ENCODE measurements at places on chromosomes 6 and 20.

GRCh38 chr6:134740027-134740373 is 209.9 kb downstream of the ALDH8A1 start:
- no peak for DNase-seq

- DNase-seq = peak; percentile 61
Observed at GRCh38 chr6:127023001-127023778, 95.3 kb upstream of the RSPO3 start.

- DNase-seq = no peak
Observed at GRCh38 chr6:30572148-30572547, 906 bp downstream of the ABCF1 start.

DNA sequence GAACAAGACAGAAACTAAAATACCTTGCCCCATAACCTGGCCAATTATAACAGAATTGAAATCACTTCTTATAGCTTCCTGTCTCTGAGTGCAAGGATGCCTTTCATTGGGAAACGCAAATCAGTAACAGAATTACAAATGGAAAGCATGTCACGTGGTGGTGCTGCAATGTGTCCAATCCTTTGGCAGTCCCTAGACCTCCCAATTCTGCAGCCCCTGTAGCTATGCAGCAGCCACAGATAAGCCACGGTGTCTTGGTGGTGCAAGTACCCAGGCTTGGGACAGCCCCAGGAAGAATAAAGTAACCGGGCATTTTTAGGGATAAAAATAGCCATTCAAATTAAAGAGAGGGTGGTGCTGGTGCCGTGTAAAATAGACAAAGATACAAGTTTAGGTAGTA is 134.6 kb upstream of the CCN2 start:
- no peak for DNase-seq

DNA sequence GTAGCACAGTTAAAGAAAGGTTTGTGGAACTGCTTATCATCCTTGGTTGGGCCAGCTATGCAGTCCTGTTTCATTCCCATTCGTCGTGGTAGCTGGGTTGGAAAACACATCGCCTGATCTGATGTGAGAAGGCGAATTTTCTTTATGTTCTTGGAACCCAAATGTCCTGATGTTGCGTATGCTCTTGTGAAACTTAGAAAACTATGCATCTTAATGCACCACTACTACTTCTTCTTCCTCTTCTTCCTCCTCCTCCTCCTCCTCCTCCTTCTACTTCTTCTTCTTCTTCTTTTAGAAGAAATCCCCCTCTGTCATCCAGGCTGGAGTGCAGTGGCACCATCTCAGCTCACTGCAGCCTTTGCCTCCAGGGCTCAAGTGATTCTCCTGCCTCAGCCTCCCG is 381.6 kb downstream of the UTRN start:
- DNase-seq = no peak

GRCh38 chr20:22687676-22688349 is 103.4 kb upstream of the FOXA2 start:
- DNase-seq = no peak

DNA sequence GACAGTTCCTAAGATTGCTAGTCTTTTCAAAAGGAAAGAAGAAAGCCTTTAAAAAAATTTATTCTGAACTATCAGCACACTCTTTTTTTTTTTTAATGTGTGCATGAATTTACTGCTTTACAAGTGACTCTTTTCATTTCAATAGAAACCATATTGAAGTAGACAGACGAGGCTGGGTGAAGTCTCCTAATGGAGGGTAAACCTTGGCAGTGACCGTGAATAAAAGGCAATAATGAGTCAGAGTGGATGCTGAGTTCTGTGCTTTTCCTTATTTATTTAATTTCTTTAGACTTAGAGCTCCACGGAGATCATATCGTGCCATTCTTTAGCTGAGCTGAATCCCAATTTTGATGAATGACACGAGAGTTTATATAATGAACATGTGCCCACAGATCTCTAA is 196.9 kb downstream of the PRL start:
- no peak for DNase-seq

DNA sequence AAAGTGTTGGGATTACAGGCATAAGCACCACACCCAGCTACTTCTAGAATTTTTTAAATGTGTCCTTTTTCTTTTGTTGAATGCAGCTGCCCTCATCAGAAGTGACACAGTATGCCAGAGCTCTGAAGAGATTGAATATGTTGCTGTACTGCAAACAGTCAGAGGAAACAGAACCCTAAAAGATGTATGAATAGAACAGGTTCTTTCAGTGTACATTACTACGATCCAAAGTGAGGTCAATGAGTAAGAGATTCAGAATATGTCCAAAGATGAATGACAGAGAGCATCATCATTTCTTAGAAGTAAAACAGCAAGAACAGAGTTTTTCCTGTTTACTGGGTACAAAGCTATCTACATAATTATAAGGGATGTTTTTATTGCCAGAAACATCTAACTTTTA is 268.5 kb downstream of the NRN1 start:
- no peak for DNase-seq

GRCh38 chr6:163180874-163181541 is 233.5 kb upstream of the QKI start:
- no peak for DNase-seq

DNA sequence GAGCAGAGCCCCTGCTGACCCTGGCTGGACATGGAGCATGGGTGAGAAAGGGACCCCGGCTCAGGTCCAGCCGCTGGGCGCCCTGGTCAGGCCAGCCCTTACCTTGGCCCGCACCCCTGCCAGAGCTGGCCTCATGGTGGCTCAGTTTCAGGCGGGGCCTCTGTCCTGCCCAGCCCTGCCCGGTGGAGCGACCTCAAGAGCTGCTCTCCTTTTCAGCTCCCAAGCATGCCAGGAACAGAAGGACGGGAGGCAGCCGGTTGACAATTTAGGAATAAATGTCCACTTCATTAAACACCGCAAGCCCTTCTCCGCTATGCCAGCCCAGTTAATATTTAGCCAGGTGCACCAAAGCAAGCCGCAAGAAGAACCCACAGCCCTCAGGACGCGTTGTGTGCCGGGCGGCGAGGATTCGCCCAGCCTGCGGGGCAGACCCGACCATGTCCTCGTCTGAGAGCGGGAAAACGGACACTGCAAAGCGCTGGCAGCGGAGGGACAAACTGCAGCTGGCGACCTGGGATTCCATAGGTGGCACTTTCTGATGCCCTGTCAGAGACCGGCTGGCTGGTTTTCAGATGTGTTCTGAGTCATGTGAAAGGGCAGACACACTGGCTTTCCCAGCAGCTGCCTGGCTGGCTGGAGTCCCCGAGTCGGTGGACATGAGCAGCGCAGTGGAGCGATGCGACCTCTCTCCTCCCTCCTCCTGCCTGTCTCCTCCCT is 221.9 kb downstream of the TTLL2 start:
- DNase-seq = no peak

DNA sequence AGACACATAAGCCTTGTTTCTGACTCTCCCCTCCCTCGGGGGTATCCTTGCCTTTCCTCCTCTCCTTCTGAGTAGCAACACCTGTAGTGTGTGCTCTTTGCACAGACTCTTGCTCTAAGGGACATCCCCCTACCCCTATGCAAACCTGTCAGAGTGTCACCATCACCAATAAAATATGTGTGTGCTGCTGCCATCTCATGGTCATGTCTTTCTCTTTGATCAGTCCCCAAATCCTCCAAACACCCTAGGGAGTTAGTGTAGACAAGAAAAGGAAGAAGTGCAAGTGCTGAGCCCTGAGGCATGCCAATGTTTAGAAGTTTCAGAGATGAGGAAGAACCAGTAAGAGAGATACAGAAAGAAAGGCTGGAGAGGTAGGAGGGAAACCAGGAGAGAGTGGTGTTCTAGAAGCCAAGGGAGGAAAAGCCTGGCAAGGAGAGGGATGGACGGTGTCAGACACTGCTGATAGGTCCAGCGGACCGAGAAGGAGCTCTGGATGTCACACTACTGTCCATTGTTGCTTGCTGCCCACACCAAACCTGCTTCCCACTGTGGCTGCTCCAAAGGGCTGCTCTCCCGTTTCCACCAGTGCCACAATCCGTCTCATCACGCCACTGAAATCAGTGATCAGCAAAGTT is 16.4 kb downstream of the TRMT6 start:
- DNase-seq = no peak

GRCh38 chr6:90484903-90485302 is 102.0 kb downstream of the MAP3K7 start:
- no peak for DNase-seq

- DNase-seq = no peak
Observed at GRCh38 chr6:43120944-43121913, 45.1 kb downstream of the PTK7 start.

DNA sequence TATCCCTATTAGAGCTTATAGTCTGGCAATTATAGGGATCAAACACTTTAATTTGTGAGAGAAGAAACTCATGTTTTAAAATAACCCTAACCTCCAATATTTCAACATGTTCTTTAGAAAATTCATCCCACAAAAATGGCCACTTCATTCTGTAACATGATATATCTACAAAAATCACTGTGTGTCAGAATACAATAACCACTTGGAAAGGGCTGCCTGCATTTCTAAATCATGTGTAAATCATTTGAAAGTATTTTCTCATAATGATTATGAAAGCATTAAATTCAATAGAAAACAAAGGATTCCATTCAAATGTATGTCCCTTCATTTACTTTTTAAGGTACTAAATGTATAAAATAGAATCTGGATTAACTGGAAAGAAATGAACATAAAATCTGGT is 101.4 kb upstream of the NHSL1 start:
- DNase-seq = no peak

DNA sequence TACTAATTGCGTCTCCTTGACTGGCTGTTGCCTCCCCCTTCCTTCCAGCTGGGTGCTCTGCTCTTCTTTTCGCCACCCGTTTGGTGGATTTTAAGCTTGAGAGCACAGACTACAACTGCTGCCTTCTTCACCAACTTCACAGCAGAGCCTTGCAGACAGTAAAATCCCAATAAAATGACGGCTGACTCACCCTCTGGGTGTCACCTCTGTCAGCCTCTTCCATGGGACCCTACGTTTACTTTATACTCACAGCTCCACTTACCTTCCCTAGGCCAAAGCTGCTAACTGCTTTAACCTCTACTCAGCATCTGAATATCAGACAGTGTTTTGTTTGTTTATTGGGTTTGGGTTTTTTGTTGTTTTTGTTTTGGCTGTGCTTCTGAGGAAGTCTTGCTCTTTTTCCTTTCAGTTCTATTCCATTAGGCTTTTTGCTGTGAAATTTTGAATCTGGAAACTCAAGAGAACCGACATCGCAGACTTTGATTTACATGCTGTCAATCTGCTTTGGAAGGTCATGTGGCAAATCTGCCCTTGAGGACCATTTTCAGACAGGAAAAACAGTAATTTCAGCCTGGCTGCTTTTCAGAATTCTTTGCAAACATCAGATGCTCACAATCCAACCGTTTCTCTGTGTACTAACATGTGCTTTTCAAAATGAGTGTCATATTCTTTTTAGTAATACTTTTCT is 2.4 kb downstream of the AGPAT4 start:
- no peak for DNase-seq

- DNase-seq = no peak
Observed at GRCh38 chr6:116405138-116405537, 34.4 kb downstream of the DSE start.

DNA sequence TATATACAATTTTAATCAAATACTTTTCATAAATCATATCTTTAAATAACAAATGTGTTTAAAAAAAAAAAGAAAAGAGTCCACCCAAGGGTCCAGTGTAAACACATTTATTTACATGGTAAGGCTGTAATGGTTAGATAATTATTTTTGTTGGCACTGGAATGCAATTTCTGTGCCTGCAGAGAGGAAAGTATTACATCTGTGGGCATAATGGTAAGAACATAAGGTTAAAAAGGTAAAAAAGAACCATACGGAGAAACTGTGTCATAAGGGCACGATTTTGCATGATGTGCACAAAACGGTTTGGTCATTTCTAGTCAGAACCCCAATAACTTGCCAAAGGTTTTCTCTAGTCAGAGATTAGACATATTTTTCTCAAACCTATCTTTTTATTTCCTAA is 54.3 kb downstream of the RWDD2A start:
- no peak for DNase-seq

DNA sequence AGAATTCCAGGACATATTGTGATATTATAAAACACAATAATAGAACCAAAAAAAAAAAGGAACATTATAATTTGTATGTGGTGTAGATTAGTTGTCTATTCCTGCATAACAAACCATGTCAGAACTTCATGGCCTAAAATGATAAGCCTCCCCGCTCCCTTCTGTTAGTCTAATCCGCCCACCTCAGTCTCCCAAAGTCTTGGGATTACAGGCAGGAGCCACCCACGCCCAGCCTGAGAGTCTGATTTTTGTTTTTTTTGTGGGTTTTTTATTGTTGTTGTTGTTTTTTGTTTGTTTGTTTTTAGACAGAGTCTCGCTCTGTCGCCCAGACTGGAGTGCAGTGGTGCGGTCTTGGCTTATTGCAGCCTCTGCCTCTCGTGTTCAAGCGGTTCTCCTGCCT is 61.1 kb upstream of the C20orf144 start:
- DNase-seq = no peak

- DNase-seq = no peak
Observed at GRCh38 chr6:7145885-7146828, 38.4 kb downstream of the RREB1 start.

DNA sequence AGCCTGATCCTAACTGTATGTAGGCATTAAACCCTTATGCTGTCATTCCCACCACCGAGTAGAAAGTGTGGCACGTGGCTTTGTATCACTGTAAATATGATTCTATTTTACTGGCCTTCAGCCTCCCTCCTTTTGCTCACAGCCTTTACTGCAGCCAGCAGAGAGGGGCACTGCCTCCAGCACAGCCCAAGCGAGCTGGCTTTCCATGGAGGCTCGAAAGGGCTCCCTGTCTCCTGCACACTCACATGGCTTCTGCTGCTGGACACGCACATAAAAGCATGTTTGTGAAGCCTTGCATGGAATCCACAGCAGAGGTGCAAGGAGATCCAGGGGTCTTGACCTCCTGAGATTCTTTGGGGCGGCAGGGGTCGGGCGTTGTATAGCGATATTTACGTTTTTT is 51.3 kb downstream of the RNASET2 start:
- no peak for DNase-seq

- peak; percentile 43 for DNase-seq
Observed at GRCh38 chr6:1636971-1637871, 27.5 kb downstream of the FOXC1 start.

- DNase-seq = no peak
Observed at GRCh38 chr20:48143435-48144081, 358.3 kb upstream of the SULF2 start.

- no peak for DNase-seq
Observed at GRCh38 chr20:57129303-57129702, 137.1 kb downstream of the BMP7 start.

DNA sequence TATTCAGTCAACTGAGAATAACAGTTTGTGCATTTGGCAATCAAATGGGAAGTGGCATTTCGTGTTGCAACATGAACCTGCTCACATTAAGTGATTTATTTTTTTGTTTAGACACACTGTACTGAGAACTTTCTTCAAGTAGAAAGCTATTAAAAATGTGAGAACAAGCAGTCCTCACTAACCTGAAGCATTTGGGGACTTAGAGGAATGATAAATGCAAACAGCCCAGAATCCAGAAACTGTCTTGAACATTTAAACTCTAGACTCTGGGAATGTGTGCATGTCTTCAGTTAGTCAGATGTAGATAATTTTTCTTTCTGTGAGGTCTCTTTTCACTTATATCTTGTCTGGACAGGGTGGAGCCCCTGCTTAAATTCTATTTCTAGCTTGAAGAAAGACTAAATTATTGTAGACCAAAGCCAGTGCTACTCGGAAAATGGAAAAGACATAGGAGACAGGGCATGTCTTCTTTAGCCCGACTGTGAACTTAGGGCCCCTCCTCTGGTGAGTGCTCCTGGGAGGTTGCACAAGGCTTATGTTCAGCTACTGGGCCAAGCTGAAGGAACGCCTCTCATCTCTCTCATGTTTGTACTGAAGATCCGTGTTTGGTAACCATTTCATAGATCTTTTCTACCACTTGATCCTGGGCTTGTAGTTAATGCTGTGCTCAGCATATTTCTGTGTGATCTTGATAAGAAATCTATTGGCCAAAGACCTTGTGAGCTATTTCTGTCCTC is 70.1 kb downstream of the SLX4IP start:
- DNase-seq = no peak

Data from NCI-H774 (cell line).